Calu3 (cell line): ENCODE measurements at places on chromosomes 11 and 22.

GRCh38 chr11:112658431-112658878, 302.8 kb upstream of the NCAM1 start:
- DNase-seq = no peak

DNA sequence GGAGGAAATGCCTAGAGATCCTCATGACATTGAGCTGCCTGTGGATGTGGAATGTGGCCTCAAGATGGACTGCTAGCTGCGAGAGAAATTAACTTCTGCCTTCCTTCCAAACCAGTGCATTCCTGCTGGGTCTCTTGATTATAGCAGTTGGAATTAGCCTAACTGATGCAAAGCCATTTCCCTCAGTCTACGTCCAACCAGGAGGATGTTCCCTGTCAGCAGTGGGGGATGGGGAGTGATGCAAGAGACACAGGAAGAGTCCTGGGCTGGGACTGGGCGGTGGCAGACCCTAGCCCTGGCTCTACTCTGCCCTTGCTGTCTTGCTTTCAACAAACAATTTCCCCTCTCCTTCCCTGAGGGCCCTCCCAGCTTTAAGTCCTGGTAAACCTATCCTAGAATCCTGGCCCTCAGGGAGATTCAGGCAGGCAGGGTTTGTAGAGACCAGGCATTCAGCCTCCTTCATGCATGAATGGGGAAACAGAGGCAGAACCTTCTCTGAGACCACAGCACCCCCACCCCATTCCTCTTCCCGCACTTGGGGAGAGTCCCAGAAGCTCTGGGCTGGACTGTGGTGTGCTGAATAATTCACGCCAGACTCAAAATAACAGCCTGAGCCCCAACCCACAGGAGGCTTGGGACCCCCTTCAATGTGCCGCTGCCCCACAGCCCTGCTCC, 17.0 kb downstream of the C11orf96 start:
- no peak for DNase-seq

GRCh38 chr11:13207270-13207664, 70.3 kb upstream of the BMAL1 start:
- no peak for DNase-seq

DNA sequence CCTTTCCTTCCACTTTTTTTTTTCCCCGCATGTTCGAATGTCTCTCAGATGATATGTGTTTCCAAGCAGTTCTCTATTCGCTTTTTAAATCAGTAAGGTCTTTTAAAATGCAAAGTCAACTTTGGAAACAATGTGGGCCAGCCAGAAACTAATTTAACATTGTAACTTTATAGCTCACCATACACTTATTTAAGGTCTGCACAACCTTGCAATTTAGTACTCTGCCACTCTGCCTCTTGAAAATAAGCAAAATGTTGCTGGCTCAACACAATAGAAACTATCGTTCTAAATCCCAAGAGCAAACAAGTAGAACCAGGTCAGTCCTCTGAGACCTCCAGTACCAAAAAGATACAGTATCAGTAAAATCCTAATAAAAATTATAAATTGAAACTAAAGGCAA, 109.0 kb downstream of the SIK3 start:
- DNase-seq = no peak

- DNase-seq = no peak
These were observed 209.5 kb downstream of the CASP12 start for GRCh38 chr11:104688731-104689130.

GRCh38 chr11:37484298-37484697, 886.3 kb upstream of the RAG2 start:
- no peak for DNase-seq

DNA sequence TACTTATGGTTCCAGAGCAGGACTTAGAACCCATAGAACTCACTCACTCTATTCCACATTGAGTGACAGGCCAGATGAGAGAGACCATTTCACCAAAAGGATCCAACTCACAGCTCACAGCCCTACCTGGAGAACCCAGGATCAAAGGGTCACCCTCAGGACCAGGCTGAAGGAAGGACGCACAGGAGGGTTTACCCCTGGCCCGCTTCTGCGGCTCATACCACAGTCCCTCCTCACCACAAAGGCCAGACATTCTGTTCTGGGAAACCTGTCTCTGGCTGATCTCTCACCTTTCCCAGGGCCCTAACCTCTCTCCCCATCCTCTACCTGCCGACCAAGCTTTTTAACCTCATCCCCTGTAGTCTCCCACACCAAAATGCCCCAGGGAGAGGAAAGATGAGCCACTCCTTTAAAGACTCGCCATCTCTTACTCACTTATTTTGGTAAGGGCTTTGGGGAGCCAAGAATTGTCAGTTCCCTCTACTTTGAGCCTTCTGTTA, 4.7 kb downstream of the FOSL1 start:
- DNase-seq = no peak

GRCh38 chr22:41857155-41857859, 24.4 kb downstream of the SREBF2 start:
- peak; percentile 72 for DNase-seq

DNA sequence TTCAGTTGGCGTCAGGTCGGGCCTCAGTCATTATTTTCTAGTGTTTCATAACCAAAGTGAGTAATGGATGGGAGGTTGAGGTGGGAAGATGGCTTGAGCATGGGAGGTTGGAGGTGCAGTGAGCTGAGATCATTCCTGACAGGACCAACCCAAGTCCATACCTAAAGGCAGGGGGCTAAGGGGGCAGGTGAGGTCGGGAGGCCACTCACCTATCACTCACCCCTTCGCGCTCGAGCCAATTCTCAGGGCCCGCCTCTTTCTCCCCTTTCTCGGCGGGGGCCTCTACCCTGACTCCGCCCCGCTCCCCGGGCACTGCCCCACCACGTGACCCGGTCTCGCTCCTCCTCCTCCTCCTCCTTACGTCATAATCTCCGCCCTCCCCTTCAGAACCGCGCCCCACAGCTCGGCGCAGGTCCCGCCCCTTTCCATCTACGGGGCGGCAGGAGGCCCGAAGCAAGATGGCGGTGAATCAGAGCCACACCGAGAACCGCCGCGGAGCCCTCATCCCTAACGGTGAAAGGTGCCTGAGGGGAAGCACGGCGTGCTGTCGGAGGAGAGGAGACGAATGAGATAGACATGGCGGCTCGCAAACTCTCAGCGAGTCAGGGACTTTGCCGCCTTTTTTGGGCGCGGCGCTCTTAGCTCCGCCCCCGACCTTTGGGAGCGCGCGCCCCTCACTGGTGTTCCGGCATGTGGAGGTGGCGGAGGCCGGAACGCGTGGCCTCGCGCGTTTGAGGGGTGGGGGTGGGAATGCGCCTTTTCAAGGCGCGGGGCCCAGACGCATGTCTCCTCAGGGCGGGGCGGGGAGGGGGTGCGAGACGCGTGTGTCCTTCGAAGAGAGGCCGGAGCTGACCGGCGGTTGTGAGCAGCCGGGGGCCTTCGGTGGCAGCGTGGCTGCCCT, at the start of gene WBP2NL:
TSS of gene WBP2NL (plus strand) at position 428 of the 901 bp plus-strand sequence. CDS start at position 459, 31 bp downstream.
- peak; percentile 93 for DNase-seq

DNA sequence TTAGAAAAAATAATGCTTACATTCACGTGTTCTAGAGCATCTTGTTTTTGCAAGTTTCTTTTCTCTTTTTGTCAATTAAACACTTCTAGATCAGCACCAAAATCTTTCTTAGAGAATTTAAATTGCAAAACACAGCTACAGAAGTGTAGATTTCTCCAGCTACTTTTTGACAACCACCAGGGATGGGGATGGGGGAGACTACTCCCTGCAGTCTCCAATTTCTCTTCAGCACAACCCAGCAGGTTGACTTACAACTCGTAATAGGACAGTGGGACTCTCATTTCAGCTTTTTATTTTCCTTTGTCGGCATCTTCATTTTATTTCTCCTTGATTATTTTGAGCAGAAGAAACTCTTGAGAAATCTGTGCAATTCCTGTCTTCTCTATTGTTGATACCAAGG, 441.2 kb downstream of the LRRC4C start:
- no peak for DNase-seq

DNA sequence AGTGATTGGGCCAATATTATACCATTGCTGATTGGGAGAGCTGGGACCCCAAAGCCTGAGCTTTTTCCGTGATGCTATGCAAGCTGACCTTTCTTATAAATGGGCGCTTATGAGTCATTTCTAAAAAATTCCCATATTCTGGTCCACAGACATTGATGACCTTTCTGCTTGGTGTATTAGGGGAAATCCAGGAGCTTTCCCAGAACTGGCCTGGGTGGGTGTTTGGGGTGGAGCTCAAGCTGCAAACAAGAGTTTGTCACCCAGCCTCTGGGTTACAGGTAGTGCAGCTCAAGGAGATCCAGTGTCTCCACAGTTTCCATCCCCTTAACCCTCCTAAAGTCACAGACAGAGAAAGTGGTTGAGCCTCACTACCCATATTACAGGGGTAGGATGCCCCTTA, 67.7 kb downstream of the CCDC81 start:
- DNase-seq = no peak

GRCh38 chr11:107545101-107545514, 20.4 kb downstream of the ALKBH8 start:
- DNase-seq = no peak

DNA sequence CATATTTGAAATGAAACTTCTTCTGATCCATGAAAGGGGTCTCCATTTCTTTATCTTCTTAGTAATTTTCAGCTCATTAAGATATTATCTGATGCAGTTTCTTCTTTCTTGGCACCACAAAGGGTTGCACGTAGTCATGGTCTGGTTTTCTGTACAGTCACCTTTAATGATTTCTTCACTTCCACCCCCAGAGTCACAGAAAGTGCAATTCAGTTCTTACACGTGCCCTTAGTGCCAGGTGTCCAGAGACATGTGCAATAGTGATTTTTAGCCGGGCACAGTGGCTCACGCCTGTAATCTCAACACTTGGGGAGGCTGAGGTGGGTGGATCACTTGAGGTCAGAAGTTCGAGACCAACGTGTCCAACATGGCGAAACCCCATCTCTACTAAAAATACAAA, 202.8 kb upstream of the MTNR1B start:
- DNase-seq = no peak
